ENCODE measurements at places on chromosomes 12 and 14.

DNA sequence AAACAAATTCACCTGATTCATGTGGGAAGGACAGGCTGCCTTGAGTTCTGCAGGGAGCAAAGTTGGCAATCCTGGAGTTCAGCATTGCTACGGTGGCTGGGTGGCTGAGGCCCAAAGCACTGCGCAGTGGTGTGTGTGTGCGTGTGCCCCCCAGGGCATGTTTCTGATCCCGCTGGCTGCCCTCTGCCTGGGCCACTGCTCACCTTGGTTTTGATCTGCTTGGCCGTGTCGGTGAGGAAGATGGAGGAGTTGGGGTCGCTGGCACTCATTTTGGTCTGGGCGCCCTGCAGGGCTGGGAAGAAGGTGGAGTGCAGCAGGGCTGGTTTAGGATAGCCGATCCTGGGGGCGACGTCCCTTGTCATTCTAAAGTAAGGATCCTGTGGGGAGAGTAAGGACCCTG, 19.1 kb downstream of the SLC25A47 start:
- DNase-seq, result no peak

DNA sequence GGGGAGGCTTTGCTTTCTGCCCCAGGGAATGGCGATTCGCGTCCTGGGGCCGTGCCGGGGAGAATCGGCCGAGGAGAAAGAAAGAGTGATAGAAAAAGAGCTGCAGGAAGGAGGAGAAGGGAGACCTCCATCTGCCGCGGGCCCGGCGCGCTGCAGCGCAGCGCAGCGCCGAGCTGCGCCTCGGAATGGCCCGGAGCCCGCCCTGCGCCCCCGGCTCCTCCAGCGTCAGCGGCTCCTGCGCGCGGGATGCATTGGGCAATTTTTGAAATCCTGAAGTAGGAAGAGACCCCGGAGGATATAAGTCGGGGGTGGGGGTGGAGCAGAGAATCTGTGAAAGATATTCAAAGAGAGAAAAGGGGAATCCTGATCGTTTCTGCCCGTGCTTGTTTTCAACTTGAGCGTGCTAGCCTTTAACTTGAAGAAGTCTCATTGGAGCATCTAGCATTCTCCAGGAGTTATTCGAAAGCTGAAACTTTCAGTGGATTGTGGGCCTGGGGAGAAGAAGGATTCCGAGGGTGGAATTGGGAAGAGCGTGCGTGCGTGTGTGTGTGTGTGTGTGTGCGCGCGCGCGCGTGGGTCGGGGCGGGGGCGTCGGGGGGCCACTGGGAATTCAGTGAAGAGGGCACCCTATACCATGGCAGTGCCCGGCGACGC, 441 bp downstream of the PDE3A start:
- no peak for DNase-seq

GRCh38 chr12:8549381-8549780, 8.7 kb upstream of the CLEC4E start:
- DNase-seq, result no peak

GRCh38 chr12:62919838-62920237, 15.1 kb downstream of the PPM1H start:
- no peak for DNase-seq

- DNase-seq, result no peak
These were observed 91.7 kb upstream of the FUT8 start for GRCh38 chr14:65320661-65321308.

GRCh38 chr14:54435500-54435981, 5.6 kb downstream of the CNIH1 start:
- DNase-seq, result no peak

GRCh38 chr12:71872401-71872800, 32.8 kb downstream of the TBC1D15 start:
- no peak for DNase-seq

GRCh38 chr12:77229640-77230442, 164.5 kb upstream of the E2F7 start:
- DNase-seq, result no peak

DNA sequence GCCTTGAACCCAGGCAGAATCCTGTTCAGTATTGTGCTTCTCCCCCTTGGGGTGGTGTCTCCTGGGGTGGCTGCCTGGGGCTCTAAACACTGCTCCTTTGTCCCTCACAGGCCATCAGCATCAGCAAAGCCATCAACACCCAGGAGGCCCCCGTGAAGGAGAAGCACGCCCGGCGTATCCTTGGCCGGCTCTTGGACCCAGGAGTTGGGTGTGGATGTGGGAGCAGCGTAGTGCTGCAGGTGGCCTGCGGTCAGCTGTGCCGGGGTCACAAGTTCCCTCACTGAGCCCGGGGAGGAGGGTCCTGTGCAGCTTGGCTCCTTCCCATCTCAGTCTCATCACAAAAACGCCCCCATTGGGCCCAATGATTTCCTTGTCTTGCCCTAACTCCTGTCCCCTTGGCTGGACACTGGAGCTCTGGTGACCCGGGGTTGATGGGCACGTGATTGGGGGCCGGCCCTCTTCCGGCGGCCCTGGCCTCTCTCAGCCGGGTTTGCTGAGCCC, 12.7 kb downstream of the HIP1R start:
- DNase-seq, result no peak

- peak; percentile 82 for DNase-seq
These were observed 27.2 kb upstream of the PNMA1 start for GRCh38 chr14:73741386-73741875.

- DNase-seq, result no peak
These were observed 134.3 kb downstream of the MED13L start for GRCh38 chr12:116142936-116143898.

- DNase-seq, result no peak
These were observed 51.9 kb upstream of the ATF7IP start for GRCh38 chr12:14313379-14314138.

- DNase-seq, result no peak
These were observed 57.3 kb downstream of the PLEKHG3 start for GRCh38 chr14:64761441-64762043.

- DNase-seq, result no peak
These were observed 125.3 kb downstream of the IPO8 start for GRCh38 chr12:30570211-30570890.

GRCh38 chr14:84998216-84998615, 531.7 kb upstream of the FLRT2 start:
- no peak for DNase-seq

- no peak for DNase-seq
These were observed 54.6 kb downstream of the TTC8 start for GRCh38 chr14:88879022-88879421.

DNA sequence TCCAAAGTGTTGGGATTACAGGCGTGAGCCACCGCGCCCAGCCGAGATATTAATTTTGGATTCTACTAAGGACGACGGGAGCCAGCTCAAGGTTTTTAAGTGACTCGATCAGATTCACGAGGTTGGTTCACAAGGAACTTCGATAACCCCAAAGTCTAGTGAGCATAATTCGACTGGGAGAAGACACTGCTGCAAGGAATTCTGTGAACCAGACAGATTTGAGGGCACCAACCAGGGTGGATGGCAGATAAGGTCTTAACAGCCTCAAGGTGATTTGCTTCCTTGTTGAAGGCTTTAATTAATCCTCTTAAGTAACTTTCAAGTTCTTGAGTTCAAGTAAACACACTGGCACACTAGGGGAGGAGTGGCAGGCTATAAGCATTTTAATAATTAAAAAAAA, 1.1 kb upstream of the KLHDC2 start:
- DNase-seq, result peak; percentile 2

DNA sequence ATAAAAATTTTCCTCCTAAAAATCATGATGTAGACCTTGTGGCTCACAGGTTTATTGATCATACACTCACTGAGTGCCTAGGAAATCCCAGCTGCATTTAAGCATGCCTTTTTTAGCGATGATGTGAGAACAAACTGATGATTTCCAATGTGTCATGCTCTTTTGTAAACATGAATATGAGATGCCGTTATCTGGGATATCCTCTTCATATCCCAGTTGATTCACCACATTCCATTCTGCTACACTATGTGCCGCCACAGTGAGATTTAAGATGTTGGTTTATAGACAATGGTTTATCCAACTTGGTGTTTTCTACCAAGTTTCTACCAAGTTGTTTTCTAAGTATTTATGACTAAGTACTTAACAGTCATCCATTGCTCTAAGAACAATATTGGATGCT, 5.2 kb downstream of the OR4E1 start:
- DNase-seq, result no peak

- no peak for DNase-seq
These were observed 101.4 kb downstream of the STAB2 start for GRCh38 chr12:103688376-103689063.

DNA sequence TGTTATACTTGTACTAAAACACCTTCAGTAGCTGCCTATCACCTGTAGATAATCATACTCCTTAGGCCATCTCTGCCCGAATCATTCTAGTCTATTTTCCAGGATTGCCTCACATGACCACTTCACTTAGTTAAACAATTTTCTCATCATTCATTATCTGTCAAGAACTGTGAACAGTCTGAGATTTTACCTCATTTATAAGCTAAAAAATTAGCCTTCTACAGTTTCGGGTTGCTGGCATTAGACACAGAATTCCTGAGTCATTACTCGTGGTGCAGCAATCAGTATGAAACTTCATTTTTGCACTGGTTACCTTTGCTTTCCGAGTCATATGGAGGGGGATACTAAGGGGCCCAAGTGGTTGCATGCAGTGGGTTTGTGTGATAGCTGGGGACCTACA, 57.6 kb upstream of the OTOGL start:
- DNase-seq, result no peak

DNA sequence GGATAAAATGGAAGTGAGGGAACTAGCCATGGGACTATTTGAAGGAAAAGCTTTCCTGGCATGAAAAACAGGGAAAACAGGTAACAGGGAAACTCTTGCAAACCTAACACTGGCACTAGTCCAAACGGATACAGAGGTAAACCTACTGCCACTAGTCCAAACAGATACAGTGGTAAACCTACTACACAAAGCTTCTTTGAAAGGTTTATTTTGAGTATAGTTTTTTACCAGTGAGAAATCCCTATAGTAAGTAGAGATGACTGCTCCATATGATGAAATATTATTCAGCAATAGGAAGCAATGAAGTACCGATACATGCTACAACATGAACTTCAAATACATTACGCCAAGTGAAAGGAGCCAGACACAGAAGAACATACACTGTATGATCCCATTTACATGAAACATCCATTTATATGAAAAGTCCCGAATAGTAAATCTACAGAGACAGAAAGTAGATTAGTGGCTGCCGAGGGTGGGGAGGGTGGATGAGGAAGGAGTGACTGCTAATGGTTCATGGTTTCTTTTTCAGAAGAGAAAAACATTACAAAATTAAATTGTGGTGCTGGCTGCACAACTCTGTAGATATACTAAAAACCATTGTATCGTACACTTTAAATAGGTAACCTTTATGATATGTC, 25.5 kb downstream of the SPTLC2 start:
- DNase-seq, result no peak

GRCh38 chr14:105529319-105529568, 2.9 kb downstream of the TMEM121 start:
- DNase-seq, result no peak

DNA sequence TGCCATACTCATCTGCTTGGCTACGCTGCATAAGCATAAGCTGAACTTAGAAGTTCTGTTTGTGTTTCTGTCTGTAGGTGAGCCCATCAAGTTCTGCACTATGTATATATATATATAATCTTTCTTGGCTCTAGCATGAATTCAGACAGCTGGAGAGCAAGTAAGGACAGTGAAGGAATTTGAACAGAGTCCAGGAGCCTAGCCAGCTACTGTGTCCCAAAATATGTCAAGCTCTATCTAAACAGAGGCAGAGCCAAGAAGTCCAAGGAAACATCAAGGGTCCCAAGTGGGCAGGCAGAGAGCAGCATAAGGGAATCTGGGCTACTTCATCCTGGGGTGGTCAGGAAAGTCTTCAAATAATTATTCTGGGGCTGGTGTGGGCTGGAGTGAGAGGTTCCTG, 118.5 kb upstream of the NPAS3 start:
- DNase-seq, result no peak

DNA sequence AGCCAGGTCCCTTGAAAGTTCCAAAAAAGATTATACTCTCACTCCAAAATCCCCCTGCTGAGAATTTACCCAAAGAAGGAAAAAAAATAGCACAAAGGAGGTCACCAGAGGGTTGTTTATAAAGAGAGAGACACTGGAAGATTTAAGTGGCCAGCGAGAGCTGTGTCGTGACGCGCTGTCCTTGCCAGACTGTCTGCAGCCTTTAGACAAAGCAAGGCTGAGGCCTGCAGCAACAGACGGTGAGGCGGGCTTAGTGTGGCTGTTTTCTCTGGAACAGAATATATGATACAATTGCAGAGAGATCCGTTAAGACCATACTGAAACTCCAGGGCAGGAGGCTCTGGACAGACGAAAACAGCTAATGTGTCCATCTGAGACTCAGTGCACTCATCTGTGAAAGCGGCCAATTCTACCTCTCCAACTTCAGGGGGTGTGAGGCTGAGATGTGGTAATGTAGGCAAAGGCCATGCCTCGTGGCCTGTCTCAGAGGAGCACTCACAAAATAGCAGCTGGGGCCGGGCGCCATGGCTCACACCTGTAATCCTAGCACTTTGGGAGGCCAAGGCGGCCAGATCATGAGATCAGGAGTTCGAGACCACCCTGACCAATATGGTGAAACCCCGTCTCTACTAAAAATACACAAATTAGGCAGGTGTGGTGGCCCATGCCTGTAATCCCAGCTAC, 36.2 kb downstream of the ANAPC7 start:
- DNase-seq, result no peak
